NCI-H2081 treated with DMSO at 0.1 percent for 48 hours (cell line): ENCODE measurements at places on chromosomes 6 and 20.
A peak's percentile ranks its signal among the peaks of the same experiment; 100 is the strongest.

GRCh38 chr20:5687884-5688283, 62.3 kb upstream of the SHLD1 start:
- no peak for DNase-seq

GRCh38 chr6:143301188-143301587, 149.3 kb downstream of the ADAT2 start:
- DNase-seq = no peak

GRCh38 chr20:53186635-53187034, 214.5 kb downstream of the TSHZ2 start:
- DNase-seq = no peak

GRCh38 chr6:32167761-32168262, 3.4 kb downstream of the EGFL8 start:
- no peak for DNase-seq

DNA sequence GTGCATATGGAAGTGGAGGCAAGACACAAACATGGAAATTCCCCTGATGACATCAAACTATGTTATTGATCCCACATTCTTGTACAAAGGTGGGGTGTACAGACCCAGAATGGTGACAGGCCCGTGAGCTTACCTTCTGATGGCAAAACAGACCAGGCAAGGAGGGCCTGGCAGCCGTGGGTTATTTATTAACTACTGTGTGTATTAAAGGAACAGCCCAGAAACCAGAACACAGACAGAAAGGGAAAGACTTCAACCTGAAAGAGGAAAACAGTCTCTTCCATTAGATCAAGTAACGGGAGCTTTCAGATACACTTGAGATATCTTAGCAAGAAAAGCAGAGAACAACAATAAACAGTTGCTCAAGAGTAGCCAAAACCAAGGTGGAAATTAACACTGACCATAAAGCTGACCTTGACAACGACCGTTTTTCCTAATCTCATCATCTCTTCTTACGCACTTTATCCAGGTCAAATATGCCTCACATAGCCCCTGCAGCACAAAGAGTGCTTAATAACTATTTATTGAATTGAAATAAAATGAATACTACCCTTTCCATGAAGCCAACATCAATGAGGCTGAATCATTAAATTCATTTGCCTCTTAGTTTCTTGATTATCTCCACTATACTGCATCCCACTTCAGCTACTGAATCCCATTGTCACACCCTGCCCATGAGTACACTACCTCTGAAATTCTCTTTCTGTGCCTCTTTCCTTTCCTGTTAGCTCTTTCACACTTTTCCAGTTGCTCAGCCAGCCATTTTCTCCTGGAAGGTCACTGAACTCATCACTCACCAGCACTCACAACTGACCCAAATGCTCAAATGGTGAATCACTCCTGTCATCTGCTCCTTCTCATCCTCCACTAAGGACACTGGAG, 67.4 kb downstream of the MOXD1 start:
- DNase-seq = no peak

DNA sequence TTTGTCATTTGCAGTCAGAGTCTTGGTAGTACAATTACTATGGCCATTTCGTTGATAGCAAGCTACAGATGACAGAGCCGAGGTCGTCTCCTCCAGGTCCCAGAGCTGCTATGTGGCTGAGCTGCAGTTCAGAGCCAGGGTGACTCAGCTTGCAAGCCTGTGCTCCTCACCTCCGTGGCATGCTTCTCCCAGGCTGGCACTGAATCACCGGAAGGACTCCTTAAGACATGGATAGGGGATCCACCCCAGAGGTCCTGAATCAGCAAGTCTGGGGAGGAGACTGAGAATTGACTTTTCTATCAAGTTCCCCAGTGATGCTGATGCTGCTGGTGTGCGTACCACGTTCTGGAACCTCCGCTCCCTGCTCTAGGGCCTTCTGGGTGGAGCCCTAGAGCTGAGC, 291.2 kb downstream of the CDH26 start:
- DNase-seq = no peak

- DNase-seq = no peak
Measured at GRCh38 chr6:116200619-116201249, 53.1 kb downstream of the TSPYL4 start.

GRCh38 chr6:161568885-161569456, 295.1 kb upstream of the AGPAT4 start:
- no peak for DNase-seq

GRCh38 chr6:42226645-42227143, 9.0 kb upstream of the MRPS10 start:
- no peak for DNase-seq

- DNase-seq = no peak
Measured at GRCh38 chr20:34743039-34743438, 38.9 kb downstream of the TP53INP2 start.

DNA sequence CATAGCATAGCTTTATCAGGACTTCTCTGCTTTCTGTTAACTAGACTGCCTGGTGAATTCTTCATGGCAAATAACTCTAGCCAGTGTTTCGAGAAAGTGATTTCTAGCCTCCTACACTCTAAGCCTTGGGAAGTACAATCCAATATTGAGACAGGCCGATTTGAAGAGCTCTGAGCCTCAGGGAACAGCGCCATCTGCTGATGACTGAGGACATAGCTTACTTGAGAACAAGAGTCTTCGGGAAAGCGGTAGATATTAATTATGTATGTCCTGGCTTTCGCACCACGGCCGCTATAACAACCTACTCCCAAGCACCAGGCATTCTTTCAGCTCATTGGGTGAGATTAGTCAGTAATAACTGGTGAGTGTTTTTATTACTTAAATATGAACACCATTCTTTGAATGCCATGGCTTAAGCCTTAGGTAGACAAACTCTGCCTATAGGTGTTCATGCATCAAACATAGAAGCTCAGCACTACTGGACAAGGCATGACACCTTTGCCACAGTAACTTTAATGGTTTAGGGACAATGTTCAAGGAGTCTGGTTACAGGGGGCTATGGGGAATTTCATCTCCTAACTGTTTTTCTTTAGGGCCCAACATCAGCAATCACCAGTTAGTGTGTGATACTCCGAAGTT, 518.6 kb downstream of the BMP2 start:
- peak; percentile 41 for DNase-seq

- DNase-seq = no peak
Measured at GRCh38 chr6:17842014-17842776, 135.5 kb upstream of the NUP153 start.

- DNase-seq = no peak
Measured at GRCh38 chr6:117226778-117227177, 38.6 kb upstream of the VGLL2 start.

- no peak for DNase-seq
Measured at GRCh38 chr6:30258204-30258603, 45.0 kb upstream of the TRIM26 start.

DNA sequence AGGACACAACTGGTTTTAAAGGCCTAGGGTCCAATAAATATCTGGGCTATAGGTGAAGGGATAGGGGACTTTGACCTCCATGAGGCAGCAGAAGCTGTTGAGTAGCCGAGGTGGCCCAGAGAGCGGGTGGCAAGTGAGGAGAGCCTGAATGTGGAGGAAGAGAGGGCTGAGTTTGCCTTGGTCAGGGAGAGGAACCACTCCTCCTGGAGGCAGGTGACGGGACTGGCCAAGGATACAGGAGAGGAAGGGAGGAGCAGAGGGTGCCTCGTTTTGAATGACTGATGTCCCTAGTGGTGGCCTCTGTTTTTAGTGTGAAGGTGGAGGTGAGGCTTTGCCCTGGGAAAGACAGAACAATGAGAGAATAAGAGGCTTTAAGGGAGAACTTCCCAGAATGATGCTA, 19.1 kb upstream of the AAR2 start:
- DNase-seq = no peak

- no peak for DNase-seq
Measured at GRCh38 chr6:30071081-30071818, 4.3 kb downstream of the PPP1R11 start.

GRCh38 chr6:150491811-150492172, 107.9 kb upstream of the PLEKHG1 start:
- no peak for DNase-seq

- DNase-seq = no peak
Measured at GRCh38 chr20:50136822-50137599, 16.5 kb downstream of the PEDS1 start.

- DNase-seq = no peak
Measured at GRCh38 chr20:2261629-2262028, 34.2 kb upstream of the TGM3 start.

- DNase-seq = no peak
Measured at GRCh38 chr20:49582413-49583334, 14.7 kb upstream of the PTGIS start.

- no peak for DNase-seq
Measured at GRCh38 chr6:64010010-64010409, 374.4 kb downstream of the PHF3 start.

GRCh38 chr6:144150710-144151657, 667 bp downstream of the STX11 start:
- no peak for DNase-seq

GRCh38 chr20:56826306-56826704, 197.2 kb downstream of the TFAP2C start:
- DNase-seq = no peak

GRCh38 chr20:32115211-32115767, 5.8 kb downstream of the TM9SF4 start:
- no peak for DNase-seq

- DNase-seq = peak; percentile 12
Measured at GRCh38 chr20:22374066-22374465, 210.3 kb downstream of the FOXA2 start.

DNA sequence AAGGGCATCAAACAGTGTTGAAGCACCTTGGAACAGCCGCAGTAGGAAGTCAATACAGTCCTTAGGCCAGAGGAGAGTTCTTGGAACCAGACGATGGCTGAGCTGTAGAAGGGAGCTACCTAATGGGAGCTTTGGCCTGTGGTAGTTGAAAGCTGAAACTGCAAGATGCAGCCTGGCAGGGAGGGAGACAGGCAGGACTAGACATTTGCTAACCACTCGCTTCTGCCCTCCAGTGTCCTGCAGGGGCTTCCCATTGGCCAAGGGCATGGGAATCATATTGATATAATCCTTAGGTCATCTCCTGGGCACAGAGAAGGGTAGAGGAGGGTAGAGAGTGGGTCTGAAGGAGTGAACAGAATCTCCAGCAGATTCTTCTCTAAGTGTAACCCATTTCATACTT, 60.4 kb downstream of the TPD52L1 start:
- DNase-seq = no peak

- no peak for DNase-seq
Measured at GRCh38 chr6:131813991-131814390, 6.2 kb downstream of the ENPP1 start.

- no peak for DNase-seq
Measured at GRCh38 chr6:150658421-150658820, 58.7 kb downstream of the PLEKHG1 start.

DNA sequence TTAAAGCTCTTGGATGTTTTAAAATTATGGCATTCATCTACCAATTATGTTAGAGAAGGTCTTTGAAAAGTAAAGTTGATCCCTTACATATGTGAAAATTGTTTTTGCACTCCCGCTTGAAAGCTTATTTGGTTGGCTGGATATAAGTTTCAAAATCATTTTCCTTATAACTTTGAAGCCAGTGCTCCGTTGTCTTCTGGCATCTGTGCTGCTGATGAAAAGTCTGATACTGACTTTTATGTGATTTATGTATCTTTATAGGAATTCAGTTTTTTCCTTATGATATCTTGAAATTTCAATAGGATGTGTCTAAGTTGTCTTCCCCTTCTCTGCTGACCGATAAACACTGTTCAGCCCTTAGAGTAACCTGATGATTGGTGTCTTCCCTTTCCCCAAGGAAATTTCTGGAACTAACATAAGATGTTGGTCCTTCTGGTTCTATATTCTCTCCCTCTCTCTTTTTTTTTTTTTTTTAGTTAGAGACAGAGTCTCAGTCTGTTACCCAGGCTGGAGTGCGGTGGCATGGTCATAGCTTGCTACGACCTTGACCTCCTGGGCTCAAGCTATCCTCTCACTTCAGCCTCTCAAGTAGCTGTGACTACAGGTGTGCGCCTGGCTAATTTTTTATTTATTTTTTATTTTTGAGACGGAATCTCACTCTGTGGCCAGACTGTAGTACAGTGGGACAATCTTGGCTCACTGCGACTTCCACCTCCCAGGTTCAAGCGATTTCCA, 12.7 kb downstream of the PANK2 start:
- DNase-seq = no peak

- no peak for DNase-seq
Measured at GRCh38 chr6:156280065-156280464, 497.1 kb upstream of the ARID1B start.

GRCh38 chr6:149233056-149233715, 84.3 kb upstream of the TAB2 start:
- DNase-seq = no peak

DNA sequence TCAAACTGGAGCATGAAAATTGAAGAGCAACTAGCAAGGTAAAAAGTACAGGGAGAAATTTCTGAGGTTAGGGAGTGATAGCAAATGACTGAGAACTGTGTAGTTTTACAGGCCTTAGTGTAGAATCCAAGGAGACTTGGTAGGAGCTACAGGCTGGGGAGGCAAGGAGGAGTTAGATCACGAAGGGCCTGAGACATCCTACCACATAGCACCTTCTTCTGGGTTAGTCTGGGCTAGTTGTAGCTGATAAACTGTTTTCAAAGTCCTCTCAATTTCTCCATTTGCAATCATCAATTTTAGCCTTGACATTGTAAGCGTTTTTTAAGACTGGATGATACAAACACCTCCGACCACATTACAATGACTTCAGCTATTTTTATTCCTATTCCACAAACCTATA, 209.7 kb downstream of the TMEM200A start:
- no peak for DNase-seq

GRCh38 chr20:41738604-41739206, 120.5 kb upstream of the CHD6 start:
- no peak for DNase-seq

DNA sequence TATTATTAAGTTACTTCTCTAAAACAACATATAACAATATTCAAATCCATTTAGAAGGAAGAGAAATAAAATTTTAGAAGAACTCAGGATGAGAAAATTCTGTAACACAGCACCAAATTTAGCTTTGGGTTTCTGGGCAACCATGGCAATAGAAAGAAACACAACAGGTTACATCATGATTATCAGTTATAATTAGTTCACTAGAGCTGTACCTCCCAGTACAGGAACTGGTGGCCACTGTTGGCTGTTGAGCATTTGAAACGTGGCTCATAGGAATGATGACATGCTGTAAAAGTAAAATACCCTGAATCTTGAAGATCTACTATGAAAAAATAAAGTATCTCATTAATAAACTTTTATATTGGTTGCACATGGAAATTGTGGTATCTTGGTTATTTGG, 23.7 kb upstream of the MAP3K4 start:
- no peak for DNase-seq
